ENCODE measurements at places on chromosomes 1 and 21.
A peak's percentile ranks its signal among the peaks of the same experiment; 100 is the strongest.

GRCh38 chr1:118254001-118254400, 69.0 kb upstream of the SPAG17 start:
- no peak for DNase-seq

GRCh38 chr1:1839311-1839965, 51.4 kb downstream of the GNB1 start:
- DNase-seq = no peak

DNA sequence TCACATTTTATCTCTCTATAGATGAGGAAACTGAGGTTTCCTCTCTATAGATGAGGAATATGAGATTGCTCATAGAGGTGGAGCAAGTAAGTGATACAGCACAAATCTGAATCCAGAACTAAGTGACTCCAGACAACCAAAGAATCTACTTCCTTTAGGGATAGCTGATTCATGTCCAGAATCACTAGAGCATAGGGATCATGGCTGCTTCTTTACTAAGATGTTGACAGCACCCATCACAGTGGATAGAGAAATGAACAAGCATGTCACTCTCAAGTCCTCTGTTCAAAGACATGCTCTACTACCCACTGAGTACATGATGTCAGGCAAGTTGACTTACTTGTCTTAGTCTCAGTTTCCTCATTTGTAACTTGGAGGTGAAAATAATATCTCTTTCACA, 116.1 kb upstream of the SPATA6 start:
- no peak for DNase-seq

DNA sequence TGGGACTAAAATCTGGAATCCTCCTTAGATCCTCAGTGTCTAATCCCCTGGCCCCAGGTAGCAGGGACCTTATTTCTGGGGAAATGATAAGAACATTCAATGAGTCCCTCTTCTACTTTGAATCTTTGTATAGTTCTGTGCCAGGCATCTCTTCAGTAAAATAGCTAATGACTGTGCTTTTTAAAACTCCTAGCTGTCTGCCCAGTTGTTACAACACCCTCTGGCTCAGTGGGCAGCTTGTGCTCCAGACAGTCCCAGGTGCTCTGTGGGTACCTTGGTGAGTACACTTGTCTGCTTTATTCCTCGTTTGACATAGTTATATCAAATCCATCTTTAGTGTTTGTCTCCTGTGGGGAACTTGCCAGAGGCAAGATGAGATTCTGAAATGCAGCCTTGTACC, 18.0 kb downstream of the TGFB2 start:
- DNase-seq = no peak

GRCh38 chr21:36369064-36369685, 16.0 kb upstream of the CHAF1B start:
- no peak for DNase-seq

GRCh38 chr1:56229186-56229585, 350.2 kb downstream of the PLPP3 start:
- peak; percentile 49 for DNase-seq

- DNase-seq = no peak
Observed at GRCh38 chr1:236393681-236394481, at the start of gene EDARADD. EDARADD (plus strand) TSS chr1:236394286; CDS start chr1:236394445, 159 bp downstream.

DNA sequence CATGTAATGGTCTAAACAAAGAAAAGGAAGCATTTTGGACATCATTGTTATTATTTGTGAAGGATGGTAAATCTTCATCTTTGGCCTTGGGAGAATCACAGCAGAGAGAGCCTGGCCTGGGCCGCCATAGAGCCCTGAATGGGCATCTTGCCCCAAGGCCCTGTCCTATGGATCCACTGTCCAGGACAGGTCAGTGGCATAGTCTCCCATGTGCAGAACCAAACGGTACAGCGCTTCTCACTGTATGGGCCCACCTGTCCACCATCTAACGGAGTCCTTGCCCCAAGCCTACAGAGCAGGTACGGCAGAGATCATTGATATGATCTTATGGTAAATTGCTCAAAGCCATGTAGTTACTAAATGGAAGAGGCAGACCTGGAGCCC, 185.7 kb downstream of the FOXD2 start:
- DNase-seq = peak; percentile 26

GRCh38 chr1:53163291-53163768, 20.9 kb upstream of the SLC1A7 start:
- DNase-seq = peak; percentile 62

- no peak for DNase-seq
Observed at GRCh38 chr1:41876576-41877445, 41.9 kb downstream of the HIVEP3 start.

GRCh38 chr1:15579683-15580047, 5.2 kb downstream of the AGMAT start:
- DNase-seq = no peak

Measured in endodermal cell (in vitro differentiated cells).